ENCODE measurements at places on chromosomes 11 and 22.

DNA sequence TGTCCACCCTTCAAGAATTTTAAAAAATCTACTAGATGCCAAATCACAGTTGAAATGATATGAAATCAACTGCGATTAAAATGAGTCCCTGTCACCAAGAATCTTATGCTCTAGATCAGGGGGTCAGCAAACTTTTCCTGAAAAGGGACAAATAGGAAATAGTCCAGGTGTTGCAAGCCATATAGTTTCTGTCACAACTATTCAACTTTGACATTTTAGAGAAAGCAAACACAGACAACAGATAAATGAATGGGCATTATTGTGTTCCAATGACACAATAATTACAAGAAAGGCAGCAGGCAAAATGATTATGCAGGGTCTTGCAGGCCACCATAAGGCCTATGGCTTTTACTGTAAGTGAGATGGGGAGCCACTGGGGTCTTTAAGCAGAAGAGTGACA, 58.6 kb downstream of the IMMP1L start:
- no peak for DNase-seq

DNA sequence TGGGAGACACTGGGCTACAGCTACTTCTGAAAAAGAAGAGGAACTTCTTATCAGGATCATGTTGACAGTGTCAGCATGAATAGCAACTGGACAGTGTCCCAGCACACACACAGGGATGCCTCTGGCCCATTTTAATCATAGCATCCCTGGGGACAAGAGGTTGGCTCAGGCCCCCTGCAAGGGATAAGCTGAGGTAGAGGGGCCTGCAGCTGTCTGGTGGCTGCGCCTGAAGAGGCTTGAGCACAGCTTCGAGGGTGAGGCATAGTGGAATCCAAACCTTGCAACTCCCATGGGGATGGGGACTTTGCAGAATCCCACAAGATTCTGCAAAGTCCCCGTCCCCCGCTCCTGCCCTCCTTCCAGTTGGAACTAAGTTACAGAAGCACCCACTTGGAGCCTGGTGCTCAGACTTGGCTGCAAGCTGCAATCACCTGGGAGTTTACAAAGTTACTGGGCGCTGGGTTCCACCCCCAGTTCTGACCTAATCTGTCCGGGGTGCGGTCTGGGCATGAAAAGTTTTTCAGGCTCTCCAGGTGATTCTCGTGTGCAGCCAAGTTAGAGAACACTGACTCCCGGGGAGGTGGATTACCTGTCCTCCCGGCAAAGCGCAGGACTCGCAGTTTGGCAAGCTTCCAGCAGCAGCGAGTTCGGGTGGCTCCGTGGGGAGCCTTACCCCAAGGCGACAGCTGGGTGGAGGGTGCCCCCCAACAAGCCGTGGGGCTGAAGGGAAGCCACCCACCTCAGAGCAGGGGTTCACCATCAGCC, 16.0 kb upstream of the LINC01488 start:
- no peak for DNase-seq

DNA sequence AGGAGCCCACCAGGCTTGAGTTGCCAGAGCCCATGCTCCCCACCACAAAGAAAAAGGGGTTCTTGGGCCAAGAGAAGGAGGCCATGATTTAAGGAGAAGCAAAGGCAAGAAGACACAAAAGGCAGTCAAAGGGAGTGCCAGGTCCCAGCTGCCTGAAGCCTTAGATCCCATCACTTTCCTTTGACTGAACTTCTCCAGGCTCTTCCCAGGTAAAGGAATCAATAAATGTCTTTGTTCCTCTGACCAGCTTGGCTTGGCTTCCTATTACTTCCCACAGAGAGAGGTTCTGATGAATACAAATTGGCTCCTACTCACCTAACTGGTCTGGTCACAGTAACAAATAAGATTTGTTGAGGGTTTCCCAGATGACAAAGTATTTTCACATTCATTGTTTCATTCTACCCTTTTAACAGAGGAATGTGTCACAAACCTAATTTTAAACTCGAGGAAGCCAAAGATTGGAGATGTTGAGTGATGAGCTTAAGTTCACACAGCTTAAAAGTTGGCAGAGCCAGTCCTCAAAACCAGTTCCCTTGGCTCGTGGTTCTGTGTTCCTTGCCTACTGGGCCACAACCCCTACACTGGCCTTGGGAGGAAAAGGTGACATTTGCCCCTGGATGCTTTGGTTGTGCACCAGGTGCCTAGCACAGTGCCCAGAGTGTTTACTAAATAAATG, 96.4 kb upstream of the SESN3 start:
- no peak for DNase-seq

- DNase-seq = no peak
Observed at GRCh38 chr11:134151083-134151747, 72.6 kb downstream of the NCAPD3 start.

- no peak for DNase-seq
Observed at GRCh38 chr11:125092669-125093068, 18.8 kb downstream of the TMEM218 start.
